Inflammatory macrophage (primary cell): ENCODE measurements at places on chromosomes 5 and 9.

GRCh38 chr5:35213608-35214007, 16.7 kb downstream of the PRLR start:
- no peak for DNase-seq

DNA sequence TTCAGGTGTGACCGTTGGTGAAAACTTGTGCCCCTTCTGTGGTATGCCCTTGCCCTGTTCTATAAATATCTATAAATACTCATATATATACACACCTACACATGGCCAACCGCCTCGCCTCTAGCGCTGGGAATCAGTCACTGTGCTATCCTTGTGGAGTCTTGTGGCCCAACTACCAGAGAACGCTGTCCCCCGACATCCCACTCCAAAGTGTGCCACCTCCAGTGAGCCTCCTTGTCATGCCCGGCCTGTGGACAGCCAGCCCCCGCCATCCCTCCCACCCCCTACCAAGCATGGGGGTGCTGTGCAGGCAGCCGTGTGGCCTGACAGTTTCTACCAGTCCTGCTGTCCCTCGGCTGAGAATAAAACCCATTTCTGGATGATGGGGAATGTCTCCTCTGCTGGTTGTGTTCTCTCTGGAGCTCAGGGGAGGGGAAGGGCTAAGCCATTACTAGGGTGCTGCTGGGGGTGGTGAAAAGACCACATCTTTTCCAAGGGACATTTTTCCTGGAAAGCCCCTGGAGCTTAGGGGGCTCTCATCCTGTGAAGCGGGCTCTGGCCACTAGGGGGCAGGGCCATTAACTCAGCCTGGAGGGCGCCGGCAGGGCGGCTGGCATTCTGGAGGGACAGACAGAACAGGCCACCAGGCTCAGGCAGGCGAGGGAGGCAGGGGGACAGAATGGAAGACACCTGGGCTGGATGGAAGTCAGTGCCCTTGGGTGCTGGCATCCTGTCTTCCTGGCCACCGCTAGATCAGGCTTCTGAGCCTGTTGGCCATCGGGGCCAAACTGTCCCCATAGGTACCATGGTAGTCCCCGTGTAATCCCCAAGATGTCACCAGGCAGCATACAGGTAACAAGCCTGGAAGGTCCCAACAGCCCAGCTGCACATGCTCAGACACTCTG, 20.7 kb downstream of the GOLGA2 start:
- peak; percentile 41 for DNase-seq

GRCh38 chr9:5443850-5444249, 6.1 kb upstream of the PLGRKT start:
- peak; percentile 74 for DNase-seq

DNA sequence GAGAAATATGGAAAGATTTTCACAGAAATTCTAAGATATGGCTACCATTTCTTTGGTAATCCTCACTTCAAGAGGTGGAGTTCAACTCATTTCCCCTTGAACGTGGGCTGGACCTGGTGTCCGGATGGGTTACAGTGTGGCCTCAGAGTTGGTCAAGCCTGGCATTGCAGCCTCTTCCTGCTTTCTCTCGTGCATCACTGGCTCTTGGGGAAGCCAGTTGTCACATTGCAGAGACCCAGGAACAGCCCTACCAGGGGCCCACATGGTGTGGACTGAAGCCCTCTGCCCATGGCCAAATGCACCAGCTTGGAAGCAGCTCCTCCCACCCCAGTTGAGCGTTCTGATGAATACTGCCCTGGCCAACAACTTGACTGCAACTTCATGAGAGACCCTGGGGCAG, 47.7 kb upstream of the FCN1 start:
- DNase-seq = peak; percentile 45

- no peak for DNase-seq
Measured at GRCh38 chr5:149157330-149157729, 16.0 kb downstream of the ABLIM3 start.

GRCh38 chr9:91483835-91484234, 60.2 kb upstream of the NFIL3 start:
- no peak for DNase-seq

DNA sequence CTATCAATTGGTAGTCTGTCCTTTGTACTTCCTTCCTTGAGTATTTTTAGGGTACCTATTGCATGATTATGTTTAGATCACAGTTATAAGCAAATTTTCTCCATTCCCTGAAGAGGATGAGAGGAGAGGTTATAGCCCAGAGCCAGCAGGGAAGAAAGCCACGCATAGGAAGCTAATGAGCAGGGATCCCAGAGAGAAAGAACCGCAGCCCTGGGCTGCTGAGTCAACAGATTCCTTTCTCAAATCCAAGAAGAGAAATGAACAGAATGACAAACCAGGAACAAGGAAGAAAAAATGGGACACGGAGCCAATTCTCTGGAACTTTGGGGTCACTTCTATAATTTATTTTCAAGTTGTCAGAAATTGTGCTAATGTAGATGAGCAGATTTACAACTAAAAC, 284.5 kb downstream of the RFX3 start:
- no peak for DNase-seq

DNA sequence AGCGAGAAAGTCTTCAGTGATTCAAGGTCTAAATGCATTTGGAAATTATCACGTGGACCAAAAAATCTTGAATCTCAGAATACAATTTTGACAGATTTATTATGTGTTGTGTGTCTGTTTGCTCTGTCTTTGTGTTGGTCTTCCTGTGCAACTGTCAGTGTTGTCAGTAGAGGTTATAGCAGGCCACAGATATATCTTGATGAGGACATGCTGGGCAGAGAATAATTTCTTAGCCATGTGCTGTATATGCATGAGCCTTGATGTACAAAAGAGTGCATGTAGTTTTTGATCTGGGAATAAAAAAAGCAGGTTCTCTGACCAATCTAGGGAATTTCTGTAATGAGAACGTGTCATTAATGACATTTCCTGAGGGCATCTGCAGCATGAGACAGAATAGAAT, 57.6 kb downstream of the ZSWIM6 start:
- DNase-seq = no peak

GRCh38 chr9:135408476-135409254, 70.9 kb upstream of the PPP1R26 start:
- no peak for DNase-seq

- no peak for DNase-seq
Measured at GRCh38 chr5:129069292-129069691, 25.3 kb upstream of the ISOC1 start.

DNA sequence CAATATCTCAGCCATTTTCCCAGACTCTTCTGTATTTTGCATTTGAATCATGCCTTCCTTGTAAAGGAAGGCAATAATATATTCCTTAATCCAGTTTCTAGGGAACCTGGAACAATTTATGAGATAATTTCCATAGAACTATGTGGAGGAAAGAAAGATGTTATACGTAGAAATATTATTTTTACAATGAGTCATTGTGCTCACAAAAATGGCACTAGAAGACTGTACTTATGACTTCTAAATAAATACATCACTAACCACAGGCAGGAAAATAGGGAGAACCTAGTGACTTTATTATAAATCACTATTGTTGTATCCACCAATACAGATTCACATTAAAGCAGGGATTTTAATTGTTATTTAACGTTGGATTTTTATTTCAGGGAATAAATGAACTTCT, 87.6 kb downstream of the FBXO38 start:
- DNase-seq = no peak

- no peak for DNase-seq
Measured at GRCh38 chr5:1186351-1187233, 14.8 kb upstream of the SLC6A19 start.
